Colonic mucosa (tissue), 4 donors: ENCODE measurements at places on chromosomes 2 and 18. TPM values are rescaled to one million over a fixed set of nuclear protein-coding genes. Genes with fewer than 3 reads are reported as not detected.

GRCh38 chr2:214019229-214019972, 391.5 kb upstream of the VWC2L start:
- H3K4me1 ChIP-seq, result no peaks in the 10 kb centered on the region
- no peak overlapping the region for H3K27ac ChIP-seq
- H3K27me3 ChIP-seq, result no peaks in the 10 kb centered on the region
- H3K36me3 ChIP-seq, result no peaks in the 10 kb centered on the region

DNA sequence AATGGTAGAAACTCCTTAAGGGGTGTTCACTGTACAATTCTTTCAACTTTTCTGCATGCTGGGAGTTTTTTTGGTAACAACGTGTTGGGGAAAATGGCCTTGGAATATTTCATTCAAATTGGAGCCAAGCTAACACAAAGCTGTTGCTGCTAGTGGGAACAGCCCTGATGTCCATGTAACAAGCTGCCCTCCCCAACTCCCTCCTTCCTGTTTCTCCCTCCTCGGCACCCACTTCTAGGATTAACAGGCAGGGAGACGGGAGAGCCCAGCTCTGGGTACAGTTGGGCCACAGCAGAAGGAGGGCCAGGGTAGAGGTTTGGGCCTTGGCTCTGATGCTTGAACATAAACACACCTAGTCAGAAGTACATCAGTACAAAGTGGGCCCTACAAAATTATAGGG, 9.4 kb upstream of the MOCOS start:
- no peak overlapping the region for H3K4me3 ChIP-seq
- no peaks in the 10 kb centered on the region for H3K36me3 ChIP-seq
- H3K27me3 ChIP-seq, result no peaks in the 10 kb centered on the region
- DNase-seq, result no peak
- H3K27ac ChIP-seq, result no peak overlapping the region
- peaks cover 5% of the 10 kb centered on the region for H3K4me1 ChIP-seq

- DNase-seq, result no peak
- no peak overlapping the region for H3K27ac ChIP-seq
- no peaks in the 10 kb centered on the region for H3K27me3 ChIP-seq
- H3K4me1 ChIP-seq, result no peaks in the 10 kb centered on the region
Observed at GRCh38 chr2:101435001-101435862, 39.7 kb downstream of the RFX8 start.

The TUBA4B gene
- not detected for total RNA-seq

The TOGARAM2 gene
- 0.59 TPM for total RNA-seq
